Activated CD8-positive, alpha-beta memory T cell treated with anti-CD3 and anti-CD28 coated beads, Interleukin-2, amount 10 ng/mL, durations not matched to agents 7 days and 5 days (primary cell): ENCODE measurements at places on chromosomes 7 and 10. TPM values are rescaled to one million over a fixed set of nuclear protein-coding genes. Genes with fewer than 3 reads are reported as not detected.
A peak's percentile ranks its signal among the peaks of the same experiment; 100 is the strongest.

The CUBN gene
- 1.1 TPM for total RNA-seq

The ARPC1B gene
- 398 TPM for total RNA-seq

- H3K27ac ChIP-seq, result peak overlapping the region; percentile 89
- peaks cover 3% of the 10 kb centered on the region for H3K27me3 ChIP-seq
- H3K4me1 ChIP-seq, result peaks cover 51% of the 10 kb centered on the region
- no peak for DNase-seq
Measured at GRCh38 chr7:157301610-157302120, 35.1 kb upstream of the DNAJB6 start.

DNA sequence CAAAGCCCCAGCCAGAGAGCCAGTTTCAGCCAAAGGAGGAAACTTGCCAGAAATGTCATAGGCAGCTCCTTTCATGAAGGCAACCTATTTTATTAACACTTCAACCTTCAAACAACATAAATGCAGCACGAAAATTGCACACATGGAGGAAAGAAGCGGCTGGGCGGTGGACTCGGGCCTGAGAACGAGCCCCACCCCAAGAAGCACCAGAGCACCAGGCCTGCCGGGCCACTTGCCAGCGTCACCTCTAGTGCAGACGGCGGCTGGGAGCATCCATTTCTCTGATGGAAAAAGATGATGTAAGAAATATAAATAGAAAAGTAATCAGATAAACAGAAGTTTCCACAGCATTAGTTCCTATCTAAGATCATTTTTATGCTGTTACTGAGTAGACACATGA lies 100.0 kb downstream of the TCERG1L start:
- H3K27me3 ChIP-seq, result no peaks in the 10 kb centered on the region
- no peaks in the 10 kb centered on the region for H3K36me3 ChIP-seq
- H3K27ac ChIP-seq, result no peak overlapping the region
- DNase-seq, result no peak

The TMEM196 gene
- not detected for total RNA-seq

GRCh38 chr10:123798856-123799255 lies 92.8 kb downstream of the CPXM2 start:
- H3K4me3 ChIP-seq, result no peak overlapping the region
- H3K36me3 ChIP-seq, result no peaks in the 10 kb centered on the region
- H3K4me1 ChIP-seq, result no peaks in the 10 kb centered on the region
- H3K27ac ChIP-seq, result no peak overlapping the region
- no peak for DNase-seq
- H3K27me3 ChIP-seq, result peaks cover 5% of the 10 kb centered on the region

GRCh38 chr7:142243823-142244222 lies 14.0 kb downstream of the PRSS58 start:
- DNase-seq, result no peak
- H3K27ac ChIP-seq, result no peak overlapping the region
- H3K4me1 ChIP-seq, result peaks cover 2% of the 10 kb centered on the region
- H3K4me3 ChIP-seq, result no peak overlapping the region
